Stimulated activated CD4-positive, alpha-beta T cell treated with anti-CD3 and anti-CD28 coated beads, Interleukin-1b, Interleukin-23, amount 100 ng/mL, for 48 hours (primary cell): ENCODE measurements at places on chromosomes 4 and X.

DNA sequence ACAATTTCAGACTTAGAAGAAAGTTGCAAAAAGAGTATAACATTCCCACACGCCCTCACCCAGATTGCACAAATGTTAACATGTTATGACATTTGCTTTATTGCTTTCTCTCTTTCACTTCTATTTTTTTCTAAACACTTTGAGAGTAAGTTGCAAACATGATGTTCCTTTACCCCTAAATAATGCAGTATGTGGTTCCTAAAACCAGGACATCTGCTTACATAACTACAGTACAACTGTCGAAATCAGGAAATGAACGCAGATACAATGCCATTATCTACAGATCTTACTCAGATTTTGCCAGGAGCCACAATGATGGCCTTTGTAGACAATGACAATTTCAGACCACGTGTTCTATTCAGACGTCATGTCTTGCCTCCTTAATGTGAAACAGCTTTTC, 22.4 kb downstream of the SH3TC1 start:
- no peak for DNase-seq

- DNase-seq = no peak
Measured at GRCh38 chr4:171521726-171522125, 291.5 kb upstream of the GALNTL6 start.

- no peak for DNase-seq
Measured at GRCh38 chr4:143344041-143344440, 7.4 kb downstream of the GAB1 start.

DNA sequence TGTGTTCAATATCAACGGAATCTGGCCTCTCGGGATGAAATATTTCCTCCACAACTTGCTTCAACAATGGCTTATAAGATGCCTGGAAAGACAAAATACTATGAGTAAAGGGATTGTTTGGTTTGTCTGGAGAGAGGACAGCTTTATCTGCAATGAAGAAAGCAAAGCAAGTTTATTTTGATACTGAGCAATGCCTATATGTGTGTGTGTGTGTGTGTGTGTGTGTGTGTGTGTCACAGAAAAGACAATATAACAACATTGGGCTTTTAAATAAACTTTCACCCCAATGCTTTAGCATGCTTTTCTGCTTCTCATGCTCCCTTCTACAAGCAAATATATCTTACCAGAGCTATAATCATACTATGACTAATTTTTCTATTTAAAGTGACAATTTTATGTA, 45.4 kb downstream of the RASL11B start:
- no peak for DNase-seq
